ENCODE measurements at places on chromosomes 1 and 21. TPM values are rescaled to one million over a fixed set of nuclear protein-coding genes. Genes with fewer than 3 reads are reported as not detected.

Gene PPIAL4G
- total RNA-seq: not detected

Gene HUNK
- not detected for total RNA-seq

Gene OVAAL
- not detected for total RNA-seq

Gene SPAG17
- total RNA-seq: 0.05 TPM

Gene RGS13
- total RNA-seq: not detected

Gene CA6
- not detected for total RNA-seq

Gene WARS2
- total RNA-seq: 12.0 TPM

Gene CDK11B
- total RNA-seq: 5.0 TPM

Gene CFHR2
- not detected for total RNA-seq

Gene WDR64
- total RNA-seq: not detected

Gene RSPO1
- not detected for total RNA-seq

Gene DEGS1
- 118 TPM for total RNA-seq

Gene ADAMTS5
- 4.5 TPM for total RNA-seq

Gene DMBX1
- total RNA-seq: not detected

Gene LRRC71
- 0.37 TPM for total RNA-seq

Gene SLAMF1
- total RNA-seq: not detected

Gene SLC66A1
- 13.4 TPM for total RNA-seq

Gene CSF3R
- total RNA-seq: not detected

Gene THEMIS2
- total RNA-seq: 3.8 TPM

Gene NENF
- 20.9 TPM for total RNA-seq

Gene BRWD1
- total RNA-seq: 91.8 TPM

Gene FYB2
- not detected for total RNA-seq
